ENCODE measurements at places on chromosomes 7 and 10. TPM values are rescaled to one million over a fixed set of nuclear protein-coding genes. Genes with fewer than 3 reads are reported as not detected.

DNA sequence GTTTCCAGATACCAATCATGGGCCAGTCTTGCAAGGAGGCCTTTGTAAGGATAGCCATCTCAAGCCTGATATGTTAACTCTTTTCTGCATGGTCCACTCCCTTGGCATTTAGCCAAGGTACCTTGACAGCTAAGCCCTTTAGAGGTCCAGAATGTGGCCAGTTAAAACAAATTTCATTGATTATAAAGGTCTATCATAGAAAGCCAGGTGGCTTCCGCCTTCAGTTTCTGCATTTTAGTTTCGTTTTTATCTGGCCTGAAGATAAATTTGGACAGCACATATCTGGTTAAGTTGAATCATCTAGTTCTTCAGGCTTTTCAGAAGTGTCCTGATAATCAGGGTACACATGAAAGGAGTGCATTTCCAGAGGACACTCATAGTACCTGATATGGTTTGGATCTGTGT lies 30.7 kb downstream of the ANKIB1 start:
- no peak for DNase-seq

GRCh38 chr10:14481752-14482151 lies 151.0 kb upstream of the FRMD4A start:
- no peak for DNase-seq

The SPDYE9 gene
- 0.13 TPM for total RNA-seq

GRCh38 chr10:48658243-48658974 lies 26.3 kb upstream of the WDFY4 start:
- peak; percentile 82 for DNase-seq

DNA sequence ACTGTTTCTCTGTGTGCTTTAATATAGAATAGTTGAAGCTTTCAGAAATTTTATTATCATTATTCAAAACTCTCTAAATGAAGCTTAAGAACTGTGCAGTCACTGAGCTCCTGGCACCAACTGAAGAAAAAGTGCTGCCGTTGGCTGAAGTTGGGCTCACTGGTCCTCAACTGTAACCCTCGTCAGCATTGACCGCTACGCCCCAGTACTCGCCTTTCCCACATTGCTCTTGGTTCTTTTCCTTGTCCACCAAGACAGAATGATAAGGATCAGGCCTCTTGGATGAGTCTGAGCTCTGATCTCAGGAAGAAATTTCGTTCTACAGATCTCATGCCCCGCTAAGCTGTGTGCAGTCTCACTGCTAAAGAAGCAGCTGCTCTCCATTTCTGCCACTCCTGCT lies 7.9 kb upstream of the TAF3 start:
- DNase-seq: no peak

DNA sequence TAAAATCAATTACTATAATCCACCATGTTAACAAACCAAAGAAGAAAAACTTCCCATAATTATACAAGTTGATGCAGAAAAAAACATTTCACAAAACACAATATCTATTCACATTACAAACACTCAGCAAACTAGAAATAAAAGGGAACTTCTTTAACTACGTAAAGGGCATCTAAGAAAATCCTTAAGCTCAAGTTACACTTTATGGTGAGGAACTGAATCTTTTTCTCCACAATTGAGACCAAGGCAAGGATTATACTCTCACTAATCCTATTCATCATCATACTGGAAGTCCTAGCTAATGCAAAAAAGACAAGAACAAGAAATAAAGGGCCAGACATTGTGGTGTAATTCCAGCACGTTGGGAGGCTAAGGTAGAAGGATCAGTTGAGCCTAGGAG lies 159.9 kb downstream of the ZNF365 start:
- DNase-seq: no peak

GRCh38 chr7:145915679-145916078 lies 200.9 kb upstream of the CNTNAP2 start:
- no peak for DNase-seq

The AGMO gene
- total RNA-seq: not detected

DNA sequence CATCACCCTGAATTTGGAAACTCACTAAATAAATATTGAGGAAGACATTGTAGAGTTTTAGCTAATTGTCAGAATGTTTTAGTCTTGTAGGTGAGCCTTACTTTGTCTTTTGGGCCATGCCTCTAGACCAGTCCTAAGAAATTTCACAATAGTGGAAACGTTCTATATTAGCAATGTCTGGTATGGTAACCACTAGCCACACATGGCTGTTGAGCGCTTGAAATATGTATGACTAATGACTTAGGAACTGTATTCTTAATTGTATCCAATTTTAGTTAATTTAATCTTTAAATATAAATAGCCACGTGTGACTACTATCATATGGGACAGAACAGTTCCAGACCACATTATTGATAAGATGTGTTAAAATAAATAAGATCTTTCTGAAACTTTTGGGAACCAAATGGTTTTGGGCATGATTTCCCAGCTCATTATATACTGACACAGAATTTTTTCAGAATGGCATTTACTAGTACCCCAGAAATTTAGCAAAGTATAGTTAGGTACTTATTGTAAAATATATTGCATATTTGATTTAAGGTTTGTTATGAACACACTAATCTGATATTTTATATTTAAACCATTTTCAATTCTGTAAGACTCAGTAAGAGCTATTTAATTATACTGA lies 95.0 kb downstream of the VPS50 start:
- no peak for DNase-seq

- no peak for DNase-seq
These were observed 81.8 kb downstream of the JMJD1C start for GRCh38 chr10:63384001-63384400.

GRCh38 chr7:108138911-108139310 lies 8.8 kb upstream of the LAMB4 start:
- no peak for DNase-seq

- peak; percentile 55 for DNase-seq
These were observed 55.2 kb upstream of the GSDME start for GRCh38 chr7:24812305-24812945.

The DYNC1I1 gene
- total RNA-seq: 3.1 TPM

GRCh38 chr7:151843181-151843580 lies 33.7 kb downstream of the PRKAG2 start:
- DNase-seq: no peak

- DNase-seq: no peak
These were observed 102.1 kb downstream of the FOXL3 start for GRCh38 chr7:391961-392524.

The GALNT17 gene
- total RNA-seq: 0.38 TPM

DNA sequence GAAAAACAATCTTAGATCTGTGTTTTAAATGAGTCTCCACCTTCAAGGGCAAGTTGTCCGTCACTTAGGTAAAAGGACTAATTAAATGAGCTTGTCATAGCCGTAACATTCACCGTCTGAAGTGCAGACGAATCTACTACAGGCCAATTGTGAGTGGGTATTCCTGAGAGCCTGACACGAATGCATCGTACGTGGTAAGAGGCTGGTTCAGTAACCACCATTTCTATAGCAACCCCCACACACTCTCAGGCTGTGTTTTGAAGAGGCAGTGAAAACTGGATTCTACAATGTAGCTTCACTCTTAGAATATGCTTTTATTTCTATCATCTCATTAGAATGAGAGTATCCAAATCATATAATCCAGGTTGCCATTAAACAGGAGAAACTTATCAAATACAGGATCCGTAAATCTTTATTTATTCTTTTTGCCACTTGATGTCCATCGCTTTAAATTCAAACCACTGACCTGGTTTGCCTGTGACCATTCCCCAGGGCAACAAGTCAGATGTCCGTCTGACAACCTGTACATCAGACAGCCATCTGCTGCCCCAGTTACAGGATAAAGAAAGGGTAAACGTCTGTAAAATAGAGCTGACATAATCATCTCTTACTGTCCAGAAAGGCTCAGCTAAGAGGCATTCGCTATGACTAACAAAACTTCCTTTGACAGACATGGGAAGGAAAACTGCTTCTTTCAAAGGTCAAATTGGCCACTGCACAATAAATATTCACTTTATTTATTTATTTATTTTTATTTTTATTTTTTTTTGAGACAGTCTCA lies 70.3 kb upstream of the NMT2 start:
- no peak for DNase-seq

The TAS2R5 gene
- total RNA-seq: 1.9 TPM

DNA sequence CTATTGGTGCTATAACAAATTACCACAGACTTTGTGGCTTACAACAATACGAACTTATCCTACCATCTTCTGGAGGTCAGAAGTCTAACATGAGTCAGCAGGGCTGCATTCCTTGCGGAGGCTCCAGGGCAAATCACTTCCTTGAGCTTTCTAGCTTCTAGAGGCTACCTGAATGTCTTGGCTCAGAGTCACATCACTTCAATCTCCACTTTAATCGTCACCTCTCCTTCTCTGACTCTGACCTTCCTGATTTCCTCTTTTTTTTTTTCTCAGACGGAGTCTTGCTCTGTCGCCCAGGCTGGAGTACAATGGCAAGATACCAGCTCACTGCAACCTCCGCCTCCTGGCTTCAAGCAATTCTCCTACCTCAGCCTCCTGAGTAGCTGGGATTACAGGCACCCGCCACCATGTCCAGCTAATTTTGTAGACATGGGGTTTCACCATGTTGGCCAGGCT lies 44.6 kb upstream of the ANAPC16 start:
- no peak for DNase-seq

- no peak for DNase-seq
These were observed 1.1 kb upstream of the DNAAF5 start for GRCh38 chr7:725223-726005.

The ANKRD30A gene
- total RNA-seq: not detected

DNA sequence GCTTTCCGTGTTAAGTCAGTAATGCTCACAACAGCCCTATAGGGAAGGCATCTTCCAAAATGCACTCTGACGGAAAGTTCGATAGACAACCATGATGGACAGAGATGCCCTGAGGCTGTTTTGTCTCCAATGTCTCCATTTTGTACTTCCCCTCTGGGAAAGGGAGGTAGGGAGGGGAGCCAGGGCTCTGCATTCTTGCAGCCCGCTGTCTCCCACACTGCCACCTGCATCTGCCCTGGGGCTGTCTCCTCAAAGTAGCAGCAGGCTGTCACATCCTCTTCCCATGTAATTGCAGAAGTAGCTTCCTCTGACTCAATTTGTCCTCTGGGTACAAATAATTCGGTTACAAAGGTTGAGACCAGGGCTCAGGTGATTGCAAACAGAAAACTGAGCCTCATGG lies 131.4 kb downstream of the GPAM start:
- DNase-seq: no peak

GRCh38 chr10:77179015-77179695 lies 458.5 kb downstream of the KCNMA1 start:
- no peak for DNase-seq

The NEURL1 gene
- 0.69 TPM for total RNA-seq

GRCh38 chr10:80694930-80695329 lies 157.2 kb downstream of the SH2D4B start:
- DNase-seq: no peak

The SRRM3 gene
- 27.1 TPM for total RNA-seq

The TAS2R4 gene
- total RNA-seq: 1.1 TPM

The FAM25C gene
- not detected for total RNA-seq

The SH2D4B gene
- 0.23 TPM for total RNA-seq

All from endothelial cell (in vitro differentiated cells).